DMS 273 treated with DMSO at 0.1 percent for 48 hours (cell line): ENCODE measurements at places on chromosomes 4 and X.

DNA sequence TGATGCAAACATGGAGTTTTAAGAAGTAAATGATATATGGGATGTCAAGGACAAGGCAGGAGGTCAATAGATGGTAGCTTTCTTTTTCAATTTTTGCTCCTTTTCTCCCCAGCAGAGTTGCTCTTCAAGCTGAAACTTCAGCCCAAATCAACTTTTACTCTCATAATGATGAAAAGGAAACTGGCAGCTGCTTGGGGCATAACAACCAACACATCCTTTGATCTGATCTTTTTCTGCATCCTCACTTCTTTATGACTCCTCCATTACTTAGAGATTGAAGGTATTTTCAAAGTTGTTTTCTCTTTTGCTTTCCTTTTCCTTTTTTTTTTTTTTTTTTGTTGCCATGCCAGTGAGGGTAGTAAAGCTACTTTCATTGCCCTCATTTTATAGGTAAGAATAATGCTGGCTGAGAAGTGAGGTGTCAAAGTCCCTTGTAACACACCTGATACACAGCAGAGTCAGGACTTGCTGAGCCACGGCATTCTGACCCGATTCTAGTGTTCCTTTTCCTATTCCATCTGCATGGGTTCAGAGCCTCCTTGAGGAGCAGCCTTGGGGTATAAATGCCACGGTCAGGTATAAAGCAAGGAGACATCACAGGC is 26.9 kb downstream of the SLC2A9 start:
- no peak for DNase-seq

- DNase-seq, result no peak
These were observed 1565.1 kb downstream of the ARAP2 start for GRCh38 chr4:34679228-34679627.

- DNase-seq, result peak; percentile 2
These were observed 83.8 kb downstream of the GRID2 start for GRCh38 chr4:92387459-92388069.

DNA sequence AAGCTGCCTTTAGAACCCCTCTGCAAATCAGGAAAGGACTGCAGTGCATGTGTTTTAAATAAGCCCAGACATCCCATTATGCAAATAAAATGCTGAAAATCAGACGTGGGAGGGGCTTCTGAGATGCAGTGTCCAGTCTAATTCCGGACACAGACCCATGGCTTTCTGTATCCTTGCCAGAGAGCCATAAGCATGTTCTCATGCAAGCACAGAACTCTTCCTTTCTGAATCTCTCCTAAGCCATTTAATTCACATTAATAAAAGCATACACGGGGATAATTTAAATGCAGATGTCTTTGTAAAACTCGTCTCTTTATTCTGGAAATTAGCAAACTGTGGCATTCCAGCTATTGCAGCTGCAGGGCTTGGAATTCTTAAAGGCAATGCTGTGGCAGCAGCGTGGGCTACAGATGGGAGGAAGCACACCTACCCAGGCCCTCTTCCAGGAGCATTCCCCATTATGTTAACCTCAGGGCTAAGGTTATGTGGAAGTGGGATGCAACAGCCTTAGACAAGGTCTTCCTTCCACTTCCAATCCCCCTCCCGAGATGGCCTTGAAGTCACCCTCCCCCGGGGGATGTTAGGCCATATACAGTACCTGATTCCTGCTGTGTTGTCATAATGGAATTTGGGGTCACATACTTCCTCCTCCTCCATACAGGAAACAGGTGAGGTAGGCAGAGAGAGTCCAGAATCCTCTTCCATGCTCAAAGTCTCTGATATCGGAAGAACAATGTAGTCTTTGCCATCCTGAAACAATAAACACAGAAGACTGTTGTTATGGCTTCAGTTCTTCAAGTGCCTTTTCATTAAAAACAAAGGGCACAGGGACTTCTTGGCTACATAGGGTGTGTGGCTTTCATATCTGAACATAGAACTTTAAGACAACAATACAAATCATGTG is 38.1 kb downstream of the KDR start:
- no peak for DNase-seq

DNA sequence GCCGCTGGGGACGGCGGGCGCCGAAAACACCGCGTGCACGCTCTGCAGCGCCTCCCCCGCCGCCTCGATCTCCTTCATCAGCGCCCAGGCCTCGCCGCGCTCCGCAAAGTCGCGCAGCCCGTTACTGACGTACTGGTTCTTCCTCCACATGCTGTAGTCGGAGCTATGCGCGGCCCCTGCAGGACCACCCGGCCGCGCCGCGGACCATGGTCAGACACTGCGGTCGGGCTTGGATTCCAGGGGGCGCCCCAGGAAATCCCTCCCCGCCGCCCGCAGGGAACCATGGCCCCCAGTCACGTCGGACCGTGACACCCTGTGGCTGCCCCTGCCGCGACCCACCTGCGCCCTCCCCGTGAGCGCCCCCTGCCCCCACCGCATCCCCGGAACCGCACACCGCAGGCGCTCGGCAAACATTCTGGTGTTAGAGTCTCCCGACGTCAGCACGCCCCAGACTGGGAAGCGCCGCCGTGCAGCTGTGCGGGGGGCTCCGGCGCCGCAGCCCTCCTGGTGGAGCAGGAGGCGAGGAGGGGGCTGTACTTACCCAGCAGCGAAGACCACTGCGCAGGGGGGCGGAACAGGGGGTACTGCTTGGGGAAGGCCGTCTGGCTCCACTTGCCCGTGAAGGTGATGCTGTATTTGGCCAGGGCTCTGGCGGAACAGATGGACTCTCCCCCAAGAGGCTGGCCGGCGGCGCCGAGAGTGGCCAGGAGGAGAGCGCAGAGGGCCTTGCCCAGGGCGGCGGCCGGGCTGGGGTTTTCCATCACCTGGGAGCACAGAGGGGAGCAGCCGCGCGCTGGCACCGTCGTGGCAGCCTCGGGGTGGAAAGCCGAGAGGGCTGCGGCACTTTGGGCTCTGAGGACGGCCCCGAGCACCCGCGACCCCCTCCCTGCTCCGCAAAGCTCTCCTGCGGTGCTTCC is 814 bp downstream of the SPON2 start:
- no peak for DNase-seq

GRCh38 chrX:118630848-118631247 is 96.6 kb upstream of the IL13RA1 start:
- DNase-seq, result no peak

GRCh38 chr4:38343608-38344007 is 320.4 kb upstream of the KLF3 start:
- DNase-seq, result no peak

DNA sequence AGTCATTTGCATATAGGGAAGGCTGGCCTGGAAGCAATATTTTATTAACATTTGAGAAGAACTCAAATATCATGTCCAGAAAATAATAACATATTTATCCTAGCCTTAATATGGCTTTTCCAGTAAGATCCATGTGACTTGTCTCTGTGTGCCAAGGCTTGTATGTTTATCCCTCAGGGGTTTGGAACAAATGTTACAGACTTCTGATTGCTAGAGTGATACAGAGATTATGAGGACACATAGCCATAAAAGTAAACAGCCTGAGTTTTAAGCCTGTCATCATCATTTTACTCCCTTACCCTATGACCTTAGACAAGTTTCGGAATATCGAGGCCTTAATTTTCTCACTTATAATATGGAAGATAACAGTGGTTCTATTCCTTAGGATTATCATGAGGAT is 338.1 kb downstream of the GPAT3 start:
- no peak for DNase-seq

DNA sequence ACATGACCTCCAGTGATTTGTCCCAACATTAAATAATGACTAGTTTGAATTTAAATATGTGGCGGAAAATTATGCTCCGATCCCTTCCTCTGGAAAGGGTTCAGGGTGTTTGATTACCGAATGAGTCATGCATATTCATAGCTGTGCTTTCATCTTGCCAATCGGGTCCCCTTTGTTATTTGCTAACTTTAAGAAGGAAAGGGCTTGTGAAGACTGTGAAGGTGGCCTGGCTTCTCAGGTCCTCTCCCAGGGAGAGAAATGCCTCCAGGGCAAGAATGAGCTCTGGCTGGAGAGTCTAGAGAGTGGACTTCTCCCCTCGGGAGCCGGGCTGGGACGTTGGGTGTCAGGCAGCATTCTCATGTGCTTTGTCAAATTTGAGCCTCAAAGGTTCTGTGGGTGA is 155.5 kb upstream of the PSAPL1 start:
- no peak for DNase-seq

- no peak for DNase-seq
These were observed 3.0 kb downstream of the NFKB1 start for GRCh38 chr4:102503831-102504786.

DNA sequence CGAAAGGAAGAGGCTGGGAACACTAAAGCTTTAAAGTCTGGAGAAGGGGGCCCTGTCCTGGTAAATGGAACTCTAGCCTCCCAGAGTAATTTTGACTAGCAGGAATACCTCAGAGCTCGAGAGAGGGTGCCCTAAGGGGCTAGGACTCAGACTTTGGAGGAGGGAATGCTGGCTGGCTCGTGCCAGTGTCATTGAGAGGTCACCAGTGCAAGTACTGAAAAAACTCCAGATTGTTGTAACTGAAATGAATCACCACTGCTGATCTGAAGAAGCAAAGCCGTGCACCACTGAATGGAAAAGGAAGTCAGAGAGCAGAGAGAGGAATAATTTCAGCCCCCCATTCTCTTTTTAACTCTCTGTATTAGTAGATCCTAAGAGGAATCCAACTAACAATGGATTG is 690.2 kb downstream of the FAT4 start:
- DNase-seq, result no peak

DNA sequence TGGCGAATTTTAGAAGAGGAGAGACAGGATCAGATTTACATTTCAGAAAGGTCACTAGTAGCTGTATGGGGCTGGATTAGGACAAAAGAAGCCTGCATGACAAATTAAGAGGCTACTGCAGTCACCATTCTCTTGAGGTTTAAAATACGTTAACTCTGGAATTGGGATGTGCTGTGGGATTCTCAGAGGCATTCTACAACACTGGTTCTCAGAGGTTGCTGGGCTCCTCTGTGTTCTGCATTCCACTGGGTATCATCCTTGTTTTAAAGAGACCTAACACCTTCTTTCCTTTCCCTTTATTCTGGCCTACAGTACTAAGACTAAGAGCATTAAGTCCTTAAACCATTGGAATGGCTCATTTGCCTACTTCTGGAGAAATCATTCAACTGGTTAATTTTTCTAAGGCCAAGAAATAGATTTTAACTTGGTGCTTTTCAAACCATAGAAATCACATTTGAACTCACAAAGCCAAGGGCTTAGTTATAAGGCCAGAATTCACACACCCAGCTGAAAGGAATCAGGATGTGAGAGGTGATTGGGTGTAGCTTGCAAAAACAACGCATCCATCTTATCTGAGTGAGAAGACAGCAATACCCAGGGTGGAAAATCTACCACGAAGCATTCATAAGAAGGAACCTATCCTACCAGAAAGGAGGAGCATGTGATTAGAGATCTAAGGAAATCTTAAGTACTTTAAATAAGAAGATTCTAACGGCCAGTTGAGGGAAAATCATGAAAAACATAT is 116.6 kb downstream of the SHISA3 start:
- no peak for DNase-seq

DNA sequence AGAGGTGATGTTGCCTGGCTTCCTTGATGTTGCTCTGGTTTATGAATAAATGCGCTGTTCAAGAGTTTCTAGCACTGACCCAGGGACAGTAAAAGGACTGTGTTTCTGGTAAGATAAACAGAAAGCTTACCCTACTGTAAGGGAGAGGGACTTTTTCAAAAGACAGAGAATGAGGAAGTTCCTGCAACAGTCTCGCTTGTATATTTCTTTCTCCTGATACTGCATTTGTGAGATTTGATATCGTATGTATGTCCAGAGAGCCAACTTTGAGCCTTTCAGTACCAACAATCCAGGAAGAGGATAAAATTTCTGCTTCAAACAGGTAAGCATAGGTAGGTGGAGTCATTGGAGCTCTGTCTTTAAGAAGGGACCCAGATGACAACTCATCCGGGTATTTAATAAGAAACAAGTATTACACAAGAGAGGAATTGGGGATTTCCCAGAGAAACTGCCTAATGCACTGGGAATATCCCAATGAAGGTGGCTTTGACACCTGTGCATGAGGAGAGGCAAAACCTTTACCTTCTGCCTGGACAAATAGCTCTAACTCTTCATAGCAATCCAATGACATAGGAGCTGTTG is 773 bp downstream of the DAPP1 start:
- no peak for DNase-seq

GRCh38 chr4:139042981-139043460 is 27.4 kb downstream of the NOCT start:
- DNase-seq, result no peak

DNA sequence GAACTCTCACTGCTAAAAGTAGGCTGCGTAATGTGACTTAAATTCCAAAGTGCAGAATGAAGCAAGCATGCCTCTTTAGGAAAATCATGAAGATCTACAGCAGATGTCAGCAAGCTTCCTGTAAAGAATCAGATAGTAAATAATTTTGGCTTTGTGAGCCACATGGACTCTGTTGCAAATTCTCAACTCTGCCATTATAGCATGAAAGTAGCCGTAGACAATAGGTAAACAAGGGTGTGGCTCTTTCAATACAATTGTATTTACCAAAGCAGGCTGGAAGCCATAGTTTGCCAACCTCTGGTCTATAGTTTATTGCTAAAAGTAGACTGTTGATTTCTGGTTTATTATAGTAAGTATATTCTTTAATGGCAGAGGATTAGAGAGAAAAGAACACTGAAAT is 80.3 kb upstream of the FAM9B start:
- DNase-seq, result no peak

- DNase-seq, result peak; percentile 14
These were observed 341.3 kb upstream of the KLF3 start for GRCh38 chr4:38322714-38323113.

- no peak for DNase-seq
These were observed 57.3 kb downstream of the ABCG2 start for GRCh38 chr4:88101165-88101564.

- DNase-seq, result no peak
These were observed 8.2 kb downstream of the KLHL15 start for GRCh38 chrX:24018809-24019208.

- DNase-seq, result peak; percentile 28
These were observed at the start of gene CASP6 for GRCh38 chr4:109702950-109703663. TSS of gene CASP6 (minus strand) at chr4:109703445. CDS start at chr4:109703395, 50 bp downstream.

DNA sequence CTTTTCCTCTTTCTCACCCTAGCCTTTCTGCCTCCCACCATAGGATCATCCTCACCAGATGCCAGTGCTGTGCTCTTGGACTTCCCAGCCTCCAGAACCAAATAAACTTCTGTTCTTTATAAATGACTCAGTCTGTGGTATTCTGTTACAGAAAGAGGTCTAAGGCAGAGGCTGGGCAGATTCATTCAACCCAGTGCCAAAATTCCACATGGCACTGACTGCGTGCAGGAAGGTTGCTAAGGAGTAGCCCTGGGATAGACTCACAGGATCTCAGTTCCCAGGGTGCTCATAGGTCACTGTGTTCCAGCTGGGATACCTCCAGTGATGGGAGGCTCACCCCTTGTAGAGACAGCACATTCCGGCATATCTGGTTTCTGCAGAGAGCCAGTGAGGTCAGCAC is 22.0 kb downstream of the SORCS2 start:
- DNase-seq, result no peak

DNA sequence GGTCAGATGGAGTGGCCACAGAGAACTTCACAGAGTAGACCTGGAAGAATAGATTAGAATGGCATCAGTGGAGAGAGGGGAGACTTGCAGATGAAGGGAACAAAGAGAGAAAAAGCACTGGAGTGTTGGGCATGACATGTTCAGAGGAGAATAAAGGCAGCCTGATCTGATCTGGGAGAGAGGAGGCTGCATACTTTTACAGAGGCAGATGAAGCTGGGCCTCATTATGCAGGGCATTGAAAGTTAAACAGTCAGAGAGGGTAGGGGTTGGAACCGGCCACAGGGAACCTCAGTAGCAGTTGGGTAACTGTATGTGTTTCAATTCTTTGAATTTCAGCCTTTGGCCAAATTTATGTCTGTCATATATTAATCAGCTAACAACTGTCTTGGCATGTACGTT is 61.2 kb downstream of the SH3BGRL start:
- DNase-seq, result no peak

GRCh38 chrX:44873415-44874276 is 658 bp downstream of the KDM6A start:
- DNase-seq, result no peak
